Activated CD4-positive, alpha-beta T cell treated with anti-CD3 and anti-CD28 coated beads for 24 hours (primary cell): ENCODE measurements at places on chromosomes 4 and X.

GRCh38 chrX:2159393-2159792, 341.4 kb downstream of the DHRSX start:
- no peak for DNase-seq

DNA sequence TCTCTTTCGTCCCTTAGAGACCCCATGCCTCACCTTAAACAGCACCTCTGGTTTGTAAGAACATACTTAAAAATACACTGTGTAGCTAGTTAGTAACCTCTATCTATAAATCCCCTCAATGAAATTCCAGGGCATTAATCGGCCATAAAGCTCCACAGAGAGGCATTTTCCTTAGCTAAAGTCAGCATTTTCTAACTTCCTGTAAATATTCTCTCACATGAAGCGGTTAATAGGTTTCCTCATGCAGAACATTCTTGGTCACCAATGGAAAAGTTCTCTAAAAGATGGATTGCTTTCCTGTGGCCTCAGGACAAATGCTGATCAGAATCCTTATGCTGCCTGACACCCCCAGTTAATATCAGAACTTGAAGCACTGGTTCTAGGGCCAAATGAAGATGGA, 248.6 kb upstream of the BOD1L1 start:
- no peak for DNase-seq

DNA sequence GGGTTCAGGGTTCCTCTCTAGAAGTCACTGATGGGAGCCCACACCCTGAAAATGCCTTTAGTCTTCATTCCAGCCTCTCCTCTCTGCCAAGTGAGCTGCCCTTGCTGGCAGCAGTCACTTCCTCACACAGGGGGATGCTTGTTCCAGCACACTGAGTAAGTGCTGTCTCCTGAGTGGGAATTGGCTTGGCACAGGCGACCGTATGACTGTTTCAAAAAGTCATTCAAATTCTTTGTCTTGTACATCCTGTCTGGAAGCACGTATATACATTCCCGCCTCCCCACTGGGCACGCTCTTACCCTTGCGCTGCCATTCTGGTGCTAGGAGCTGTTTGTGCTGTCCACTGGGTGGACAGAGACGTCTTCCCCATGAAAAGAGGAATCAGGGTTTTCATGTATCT, 40.2 kb upstream of the CD99 start:
- DNase-seq = no peak

GRCh38 chr4:48484494-48485168, 1.5 kb downstream of the SLC10A4 start:
- no peak for DNase-seq

- DNase-seq = no peak
Observed at GRCh38 chrX:154325541-154325940, 29.9 kb downstream of the TKTL1 start.

- DNase-seq = no peak
Observed at GRCh38 chrX:13655674-13656073, 2.7 kb downstream of the TCEANC start.

- DNase-seq = no peak
Observed at GRCh38 chrX:40173143-40174000, 75.6 kb upstream of the BCOR start.

DNA sequence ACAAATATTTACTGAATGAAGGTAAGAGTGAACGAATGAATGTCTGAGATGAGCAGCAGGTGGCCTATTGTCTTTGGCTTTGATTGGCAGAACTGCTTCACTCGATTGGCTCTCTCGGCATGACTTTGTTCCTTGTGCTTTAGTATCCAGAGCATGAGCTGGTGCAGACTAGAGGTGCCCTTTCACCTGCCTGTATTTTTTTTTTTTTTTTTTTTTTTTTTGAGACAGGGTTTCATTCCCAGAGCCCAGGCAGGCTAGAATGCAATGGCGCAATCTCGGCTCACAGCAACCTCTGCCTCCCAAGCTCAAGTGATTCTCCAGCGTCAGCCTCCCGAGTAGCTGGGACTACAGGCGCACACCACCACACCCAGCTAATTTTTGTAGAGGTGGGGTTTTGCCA, 38.9 kb downstream of the SRPX2 start:
- DNase-seq = no peak

DNA sequence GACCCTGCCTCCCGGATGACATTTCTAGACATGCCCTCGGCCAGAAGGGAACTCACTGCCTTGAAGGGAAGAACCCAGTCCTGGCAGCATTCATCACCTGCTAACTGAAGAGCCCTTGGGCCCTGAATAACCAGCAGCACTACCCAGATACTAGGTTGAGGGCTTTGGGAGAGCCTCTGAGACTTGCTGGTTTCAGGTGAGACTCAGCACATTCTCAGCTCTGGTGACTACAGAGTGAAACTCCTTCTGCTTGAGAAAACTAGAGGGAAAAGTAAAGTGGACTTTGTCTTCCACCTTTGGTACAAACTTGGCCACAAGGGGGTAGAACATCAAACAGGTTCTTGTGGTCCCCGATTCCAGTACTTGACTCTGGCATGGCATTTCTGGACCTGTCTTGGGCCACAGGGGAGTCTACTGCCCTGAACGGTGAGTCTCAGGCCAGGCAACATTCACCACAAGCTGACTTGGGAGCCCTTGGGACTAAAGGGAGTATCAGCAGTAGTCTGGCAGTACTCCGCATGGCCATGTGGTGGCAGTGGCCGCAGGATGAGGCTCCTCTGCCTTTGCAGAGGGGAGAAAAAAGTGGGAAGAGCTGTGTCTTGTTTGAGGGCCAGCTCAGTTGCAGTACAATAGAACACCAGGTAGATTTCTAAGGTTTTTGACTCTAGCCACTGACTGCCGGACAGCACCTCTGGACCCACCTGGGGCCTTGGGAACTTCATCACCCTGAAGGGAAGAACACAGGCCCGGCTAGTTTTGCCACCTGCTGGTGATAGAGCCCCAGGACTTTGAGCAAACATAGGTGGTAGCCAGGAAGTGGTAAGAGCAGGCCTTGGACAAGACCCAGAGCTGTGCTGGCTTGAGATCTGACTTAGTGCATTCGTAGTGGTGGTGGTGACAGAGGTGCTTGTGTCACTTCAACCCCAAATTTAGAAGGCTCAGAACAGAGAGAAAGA, 414.8 kb downstream of the OPHN1 start:
- DNase-seq = no peak

DNA sequence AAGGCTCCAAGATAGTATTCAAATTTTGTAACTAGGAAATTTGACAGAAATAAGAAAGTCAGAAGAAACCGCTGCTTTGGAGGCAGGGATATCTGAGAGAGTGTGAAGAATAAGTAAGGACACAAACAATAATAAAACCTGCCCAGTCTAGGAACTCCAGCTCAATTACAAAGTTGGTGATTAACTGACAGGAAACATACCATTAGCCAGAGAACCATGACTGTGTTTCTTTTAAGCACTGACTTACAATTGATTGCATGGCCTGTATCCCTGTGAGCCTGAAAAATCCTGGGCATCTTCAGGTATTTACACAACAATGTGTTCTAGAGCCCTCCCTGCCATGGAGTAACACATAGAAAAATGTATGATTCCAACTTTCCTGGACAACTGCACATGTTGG, 127.4 kb downstream of the GRIA3 start:
- no peak for DNase-seq

- DNase-seq = no peak
Observed at GRCh38 chr4:76969495-76969894, 19.9 kb downstream of the SEPTIN11 start.

GRCh38 chr4:56389558-56389957, 2.3 kb upstream of the AASDH start:
- DNase-seq = no peak

DNA sequence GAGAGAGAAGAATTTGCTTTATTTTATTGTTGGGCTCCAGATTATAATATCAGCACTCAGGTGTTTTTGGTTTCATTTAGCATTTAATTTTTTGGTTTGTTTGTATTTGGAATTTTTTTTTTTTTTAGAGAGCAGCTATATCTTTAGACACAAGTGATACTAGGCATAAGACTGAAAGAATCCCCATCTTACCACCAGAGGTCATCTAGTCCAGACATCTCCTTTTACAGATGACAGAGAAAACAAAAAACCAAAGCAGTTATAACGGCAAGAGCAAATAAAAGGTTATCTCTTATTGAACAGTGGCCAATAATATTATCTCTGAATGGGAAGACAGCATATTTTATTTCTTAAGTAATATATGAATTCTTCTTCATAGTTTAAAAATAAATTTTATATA, 22.8 kb downstream of the USP38 start:
- no peak for DNase-seq

DNA sequence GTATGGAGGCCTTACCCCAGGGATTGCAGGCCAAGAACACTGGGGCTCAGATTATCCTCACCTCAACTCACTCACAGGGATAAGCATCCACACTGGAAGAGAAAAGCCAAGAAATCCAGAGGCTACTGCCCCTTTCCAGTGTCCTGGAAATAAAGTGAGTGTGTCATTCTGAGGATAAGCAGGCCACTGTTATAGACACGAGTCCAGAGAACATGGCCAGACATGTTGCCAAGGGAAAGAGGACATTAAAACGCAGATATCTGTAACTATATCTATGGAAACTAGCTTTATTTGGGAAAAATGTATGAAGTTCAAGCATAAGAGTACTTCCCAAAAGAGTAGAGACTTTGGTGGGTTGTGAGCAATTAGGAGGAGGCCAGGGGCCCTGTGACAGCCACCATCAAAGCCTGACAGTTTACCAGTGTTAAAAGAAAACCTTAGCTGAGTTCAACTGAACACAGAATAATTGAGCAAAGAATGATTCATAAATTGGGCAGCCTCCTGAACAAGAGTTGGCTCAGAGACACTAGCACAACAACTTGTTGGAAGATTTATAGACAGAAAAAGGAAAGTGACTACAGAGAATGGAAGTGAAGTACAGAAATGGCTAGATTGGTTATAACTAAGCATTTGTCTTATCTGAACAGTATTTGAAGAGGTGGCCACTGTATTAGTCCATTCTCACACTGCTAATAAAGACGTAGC, 1222.2 kb downstream of the STIM2 start:
- no peak for DNase-seq

- no peak for DNase-seq
Observed at GRCh38 chr4:37757121-37757520, 69.4 kb upstream of the PGM2 start.

DNA sequence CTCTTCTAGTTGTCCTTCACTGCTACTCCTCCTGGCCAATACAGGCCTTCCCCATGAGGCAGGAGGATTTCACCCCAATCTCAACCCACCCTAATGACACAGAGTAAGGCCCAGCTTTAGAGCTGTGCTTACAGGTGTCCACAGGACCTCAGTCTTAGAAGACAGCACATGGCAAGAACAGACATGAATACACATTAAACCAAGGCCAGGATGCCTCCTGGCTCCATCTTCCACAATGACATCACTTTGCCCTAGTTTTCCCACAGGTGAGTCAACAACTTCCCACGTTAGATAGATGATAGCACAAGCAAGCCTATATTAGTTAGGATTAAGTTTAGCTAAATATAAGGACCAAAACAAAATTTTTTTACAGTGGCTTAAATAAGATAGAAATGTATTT, 63.8 kb upstream of the NOCT start:
- no peak for DNase-seq

DNA sequence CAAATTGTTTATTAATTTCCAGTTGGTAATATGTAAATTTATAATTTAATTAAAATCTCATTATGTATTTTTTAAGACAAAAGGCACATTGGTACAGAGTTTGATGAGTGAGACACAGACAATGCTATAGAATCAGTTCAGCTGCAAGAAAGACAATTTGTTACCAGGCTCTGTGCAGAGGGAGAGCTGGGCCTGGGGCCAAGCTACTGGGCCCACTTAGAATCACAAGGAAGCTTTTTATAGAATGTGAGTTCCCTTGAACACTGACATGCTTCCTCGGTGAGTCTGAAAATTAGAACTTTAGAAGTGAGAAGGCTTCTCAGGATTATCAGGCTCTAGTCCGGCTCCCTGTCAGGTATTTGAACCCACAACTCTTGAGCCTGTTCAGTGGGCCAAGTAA, 129.0 kb downstream of the AFF2 start:
- DNase-seq = no peak

DNA sequence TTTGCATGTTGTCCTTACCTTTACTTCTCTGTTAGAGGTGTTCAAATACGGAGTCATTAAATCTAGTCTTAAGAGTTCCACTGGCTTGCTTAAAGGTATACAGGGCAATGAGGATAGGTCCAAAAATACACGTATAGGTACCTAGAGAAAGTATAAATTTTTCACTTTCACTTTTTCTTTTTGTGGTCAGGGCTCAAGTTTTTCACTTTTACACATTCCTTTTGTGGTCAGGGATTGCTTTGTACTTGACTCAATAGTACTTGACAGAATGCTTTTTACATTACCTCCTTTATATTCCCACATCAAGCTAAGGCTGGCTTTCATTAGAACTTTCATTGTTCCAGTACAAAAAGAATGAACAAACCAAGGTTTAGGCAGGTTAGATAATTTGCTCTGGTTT, 21.7 kb downstream of the TMEM184C start:
- no peak for DNase-seq

DNA sequence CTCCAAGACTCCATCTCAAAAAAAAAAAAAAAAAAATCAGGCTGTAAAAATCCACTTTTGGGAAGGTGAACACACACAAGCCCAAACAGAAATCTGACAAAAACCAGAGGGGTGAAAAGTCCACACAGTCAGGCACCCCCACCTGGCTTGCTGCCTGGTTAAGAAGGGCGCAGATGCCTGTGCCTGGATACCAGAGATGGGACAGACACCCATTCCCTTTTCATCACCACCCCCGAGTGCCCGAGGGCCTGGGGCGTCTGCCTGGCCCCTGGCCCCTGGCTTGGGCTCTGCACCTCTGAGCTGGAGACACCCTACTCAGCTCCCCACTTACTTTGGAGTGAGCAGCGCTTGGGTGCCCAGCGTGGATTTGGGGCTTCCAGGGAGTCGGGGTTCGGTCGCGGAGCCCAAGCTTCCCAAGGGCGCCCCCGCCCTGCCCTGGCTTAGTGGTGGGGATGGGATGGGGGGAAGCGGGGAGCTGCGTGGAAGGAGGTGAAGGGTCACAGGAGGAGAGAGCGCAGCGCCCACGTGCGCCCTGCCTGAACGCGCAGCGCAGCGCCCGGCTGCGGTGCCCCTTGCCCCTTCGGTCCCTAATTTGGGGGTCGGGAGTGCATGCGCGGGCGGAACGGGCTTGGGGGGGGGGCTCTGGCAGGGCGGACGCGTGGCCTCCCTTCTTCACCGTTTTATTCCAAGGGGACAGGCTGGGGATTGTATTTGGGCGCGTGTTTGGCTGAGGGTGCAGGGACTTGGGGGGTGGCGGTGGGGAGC, 11.3 kb downstream of the SHOX start:
- DNase-seq = no peak

- DNase-seq = no peak
Observed at GRCh38 chr4:65302145-65302544, 368.1 kb downstream of the EPHA5 start.

DNA sequence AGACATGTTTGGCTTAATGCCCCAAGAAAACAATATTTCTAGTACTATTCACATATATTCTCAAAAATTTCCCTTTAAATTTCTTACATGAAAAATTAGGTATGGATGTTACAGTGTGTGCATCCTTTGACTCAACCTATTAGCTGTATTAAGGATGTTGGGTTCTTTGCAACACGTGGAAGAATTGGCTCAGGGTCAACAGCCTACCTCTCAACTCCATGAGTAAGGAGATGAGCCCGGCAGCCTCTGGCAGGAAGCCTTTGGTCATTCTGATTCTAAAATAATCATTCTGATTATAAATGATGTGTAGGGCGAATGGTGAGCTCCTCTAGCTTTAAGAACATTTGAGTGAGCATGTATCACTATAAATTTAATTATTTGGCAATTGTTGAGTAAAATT, 148.0 kb upstream of the WDFY3 start:
- DNase-seq = no peak

- DNase-seq = no peak
Observed at GRCh38 chr4:41757521-41758156, 9.1 kb upstream of the PHOX2B start.
